ENCODE measurements at places on chromosomes 11 and 22. TPM values are rescaled to one million over a fixed set of nuclear protein-coding genes. Genes with fewer than 3 reads are reported as not detected.

The MOGAT2 gene
- not detected for total RNA-seq

The SLC22A9 gene
- not detected for total RNA-seq

The OR2AT4 gene
- total RNA-seq: not detected

The TEX12 gene
- 0.68 TPM for total RNA-seq

The SBF2 gene
- total RNA-seq: 67.5 TPM

The PRDM10 gene
- total RNA-seq: 6.4 TPM

The CASTOR1 gene
- 15.0 TPM for total RNA-seq

The MS4A13 gene
- not detected for total RNA-seq

The MICALL1 gene
- total RNA-seq: 109 TPM

The TSGA10IP gene
- total RNA-seq: not detected

The RASSF10 gene
- not detected for total RNA-seq

The CST6 gene
- not detected for total RNA-seq

The ART5 gene
- total RNA-seq: 0.82 TPM

All from sigmoid colon (tissue), 7 donors.